ENCODE measurements at places on chromosomes 13 and 19. TPM values are rescaled to one million over a fixed set of nuclear protein-coding genes. Genes with fewer than 3 reads are reported as not detected.

- DNase-seq: no peak
These were observed 18.4 kb downstream of the GNA11 start for GRCh38 chr19:3112375-3113099.

DNA sequence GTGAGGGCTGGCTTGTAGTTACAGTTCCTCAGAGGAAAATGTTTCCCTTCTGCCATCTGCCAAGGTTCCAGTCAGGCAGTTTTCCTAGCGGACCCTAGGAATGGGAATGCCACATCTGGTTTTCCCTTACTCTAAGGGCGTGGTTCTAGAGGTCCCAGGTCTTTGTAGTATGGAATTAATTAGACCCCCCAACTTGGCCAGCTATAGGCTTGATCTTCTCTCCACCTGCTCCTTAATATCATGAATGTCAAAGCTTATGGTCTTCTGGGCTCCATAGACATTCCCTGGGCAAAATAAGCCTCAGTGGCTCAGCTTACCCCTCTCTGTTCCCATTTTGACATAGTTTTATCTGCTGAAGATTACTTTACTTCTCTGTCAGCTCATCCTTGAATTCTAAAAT lies 70.0 kb downstream of the ZNF568 start:
- DNase-seq: no peak

- no peak for DNase-seq
These were observed 9.0 kb upstream of the UFM1 start for GRCh38 chr13:38340624-38341023.

DNA sequence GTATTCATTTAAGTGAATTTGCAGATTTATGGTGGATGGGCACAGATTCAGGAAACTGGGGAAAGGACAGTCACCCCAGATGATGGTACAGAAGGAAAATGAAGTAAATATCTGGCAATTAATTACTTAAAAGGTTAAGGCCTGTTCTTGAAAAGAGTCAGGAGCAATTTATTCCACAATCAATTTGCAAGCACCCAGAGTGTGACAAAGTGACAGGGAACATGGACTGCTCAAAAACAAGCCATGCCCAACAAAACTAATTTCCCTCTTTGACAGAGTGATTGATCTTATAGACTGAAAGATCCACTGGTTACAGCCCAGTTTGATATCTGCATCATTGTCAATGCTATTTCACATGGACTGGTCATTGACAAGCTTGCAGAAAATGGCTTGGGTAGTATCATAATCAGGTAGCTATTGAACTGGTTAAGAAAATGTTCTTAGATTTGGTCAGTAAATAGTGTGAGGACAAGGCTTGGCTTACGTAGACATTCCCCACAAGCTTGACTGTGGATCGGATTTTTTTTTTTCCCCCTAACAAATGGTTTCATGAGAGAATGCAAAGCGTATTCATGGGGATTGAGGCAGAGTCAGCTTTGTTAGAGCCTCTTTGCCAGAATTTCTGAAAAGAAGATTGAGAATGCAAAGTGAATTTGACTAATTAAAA lies 584.6 kb downstream of the GPC6 start:
- no peak for DNase-seq

DNA sequence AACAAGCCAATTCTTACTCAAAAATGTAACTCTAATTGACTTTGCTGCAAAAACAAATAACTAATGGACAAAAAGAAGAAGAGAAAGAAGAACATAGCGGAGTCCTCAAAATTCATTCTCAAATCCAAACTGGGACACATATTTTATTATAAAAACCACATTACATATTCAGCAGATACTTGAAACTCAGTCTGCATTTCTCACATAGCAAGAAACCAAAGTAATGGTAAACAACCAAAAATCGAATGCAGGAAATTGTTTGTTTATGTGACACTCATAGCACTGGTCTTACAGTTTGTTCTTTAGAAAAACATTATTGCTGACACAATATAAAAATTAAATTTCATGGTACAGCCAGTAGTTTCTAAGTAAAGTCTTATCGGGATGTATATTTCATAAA lies 789.8 kb downstream of the SLITRK6 start:
- DNase-seq: no peak

DNA sequence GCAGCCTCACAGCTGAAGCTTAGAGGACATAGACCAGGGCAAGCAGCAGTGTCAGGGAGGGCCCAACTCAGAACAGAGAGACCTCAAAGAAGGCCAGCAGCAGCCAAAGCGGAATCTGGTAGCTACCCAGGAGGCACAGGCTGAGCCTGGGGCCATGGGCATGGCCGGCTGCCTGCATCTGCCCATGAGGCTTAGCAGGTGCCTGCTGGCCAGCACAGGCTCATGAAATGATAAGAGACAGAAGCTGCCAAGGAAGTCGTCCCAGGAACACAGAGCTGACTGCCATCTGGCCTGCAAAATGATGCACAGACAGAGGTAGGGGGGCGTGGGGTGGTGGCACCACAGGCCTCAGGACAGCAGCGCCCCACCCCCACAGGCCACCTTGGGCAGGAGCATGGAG lies 29.2 kb downstream of the TUBA3C start:
- DNase-seq: no peak

- DNase-seq: no peak
These were observed 20.1 kb downstream of the PLEKHF1 start for GRCh38 chr19:29685326-29685725.

GRCh38 chr13:73136776-73137175 lies 78.0 kb downstream of the KLF5 start:
- no peak for DNase-seq

GRCh38 chr19:50851620-50852019 lies 3.1 kb upstream of the KLK3 start:
- DNase-seq: no peak

DNA sequence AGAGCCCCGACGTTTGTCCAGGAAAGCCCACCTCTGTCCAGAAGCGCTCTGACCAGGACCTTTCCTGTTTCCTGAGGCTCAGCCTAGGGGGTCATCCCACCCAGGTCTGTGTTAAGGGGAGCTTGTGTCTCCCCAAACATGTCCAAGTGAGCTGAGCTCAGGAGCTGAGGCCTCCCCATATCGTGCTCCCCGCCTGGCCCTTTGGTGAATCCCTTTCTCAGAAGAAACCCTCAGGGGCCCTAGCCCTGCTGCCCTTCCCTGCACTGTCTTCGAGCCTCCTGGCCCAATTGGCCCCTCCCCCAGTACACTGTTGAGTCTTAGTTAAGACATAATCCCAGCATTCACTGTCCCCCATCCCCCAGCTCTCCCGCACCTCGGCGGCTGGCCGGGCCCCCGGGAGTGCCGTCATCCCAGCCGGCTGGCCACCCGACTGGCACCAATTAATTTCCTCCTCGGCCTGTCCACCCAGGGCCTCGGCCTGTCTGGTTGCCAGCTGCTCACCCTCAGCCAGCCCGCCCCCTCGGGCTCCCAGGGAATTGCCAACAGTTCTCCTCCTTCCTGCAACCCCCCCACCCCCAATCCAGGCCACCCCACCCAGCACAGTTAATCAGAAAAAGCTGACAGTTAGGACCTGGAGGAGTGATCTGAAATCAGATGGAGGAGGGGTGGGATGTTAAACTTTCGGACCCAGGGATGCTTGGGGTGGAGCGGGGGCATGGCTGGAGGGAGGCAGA lies 13.6 kb downstream of the IER2 start:
- DNase-seq: peak; percentile 83

- no peak for DNase-seq
These were observed 308.3 kb downstream of the TBC1D4 start for GRCh38 chr13:75173457-75174356.

DNA sequence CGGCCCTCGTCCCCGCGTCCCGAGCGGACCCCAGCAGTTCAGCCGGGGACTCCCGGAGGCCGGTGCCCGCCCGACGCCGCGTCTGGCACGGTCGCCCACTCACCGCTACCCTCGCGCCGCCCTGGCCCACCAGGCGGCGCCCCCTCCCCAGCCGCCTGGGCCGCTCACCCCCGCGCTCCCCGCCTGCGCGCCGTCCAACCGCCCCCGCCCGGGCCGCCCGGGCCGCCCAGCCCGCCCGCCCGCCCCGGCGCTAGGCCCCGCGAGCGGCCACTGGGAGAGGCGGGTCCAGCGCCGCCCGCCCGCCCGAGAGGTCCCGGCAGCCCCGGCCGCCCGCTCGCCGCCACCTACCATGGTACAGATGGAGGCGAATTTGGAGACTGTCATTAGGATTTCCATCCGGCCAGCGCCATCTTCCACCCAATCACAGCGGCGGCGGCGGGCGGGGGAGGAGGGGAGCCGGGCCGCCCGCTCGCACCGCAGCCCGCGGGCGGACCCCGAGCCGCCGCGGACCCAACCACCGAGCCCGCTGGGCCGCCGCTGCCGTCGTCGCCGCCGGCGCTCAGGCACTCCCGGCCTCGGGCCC lies at the start of gene USP12:
Gene USP12 (minus strand): TSS at position 568 of the 583 bp plus-strand sequence. CDS start 172 bp downstream, at position 396.
- DNase-seq: peak; percentile 34

GRCh38 chr13:98447881-98448641 lies 128.8 kb downstream of the STK24 start:
- DNase-seq: peak; percentile 79

GRCh38 chr13:38350114-38350617 lies 515 bp downstream of the UFM1 start:
- DNase-seq: peak; percentile 57

DNA sequence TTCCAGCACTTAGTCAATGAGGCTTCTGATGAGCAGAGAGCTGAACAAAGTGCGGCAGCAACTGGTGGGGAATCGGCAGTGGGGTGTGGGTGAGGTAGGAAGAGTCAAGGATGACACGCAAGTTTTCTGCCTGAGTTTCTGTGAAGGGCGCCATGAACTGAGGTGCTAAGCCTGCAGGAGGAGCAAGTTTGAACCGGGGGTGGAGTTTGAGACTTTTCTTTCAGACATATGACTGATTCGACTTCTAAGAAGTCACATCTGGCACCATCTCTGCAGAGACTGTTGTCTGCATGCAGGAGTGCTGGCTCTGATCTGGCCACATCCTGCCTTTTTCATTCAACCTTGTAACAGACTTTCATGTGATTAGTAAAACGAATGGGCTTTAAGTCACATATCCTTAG lies 14.8 kb upstream of the GPI start:
- no peak for DNase-seq

- no peak for DNase-seq
These were observed 198.4 kb downstream of the POU4F1 start for GRCh38 chr13:78404846-78405360.

GRCh38 chr13:43965459-43965845 lies 85.7 kb downstream of the LACC1 start:
- DNase-seq: no peak

DNA sequence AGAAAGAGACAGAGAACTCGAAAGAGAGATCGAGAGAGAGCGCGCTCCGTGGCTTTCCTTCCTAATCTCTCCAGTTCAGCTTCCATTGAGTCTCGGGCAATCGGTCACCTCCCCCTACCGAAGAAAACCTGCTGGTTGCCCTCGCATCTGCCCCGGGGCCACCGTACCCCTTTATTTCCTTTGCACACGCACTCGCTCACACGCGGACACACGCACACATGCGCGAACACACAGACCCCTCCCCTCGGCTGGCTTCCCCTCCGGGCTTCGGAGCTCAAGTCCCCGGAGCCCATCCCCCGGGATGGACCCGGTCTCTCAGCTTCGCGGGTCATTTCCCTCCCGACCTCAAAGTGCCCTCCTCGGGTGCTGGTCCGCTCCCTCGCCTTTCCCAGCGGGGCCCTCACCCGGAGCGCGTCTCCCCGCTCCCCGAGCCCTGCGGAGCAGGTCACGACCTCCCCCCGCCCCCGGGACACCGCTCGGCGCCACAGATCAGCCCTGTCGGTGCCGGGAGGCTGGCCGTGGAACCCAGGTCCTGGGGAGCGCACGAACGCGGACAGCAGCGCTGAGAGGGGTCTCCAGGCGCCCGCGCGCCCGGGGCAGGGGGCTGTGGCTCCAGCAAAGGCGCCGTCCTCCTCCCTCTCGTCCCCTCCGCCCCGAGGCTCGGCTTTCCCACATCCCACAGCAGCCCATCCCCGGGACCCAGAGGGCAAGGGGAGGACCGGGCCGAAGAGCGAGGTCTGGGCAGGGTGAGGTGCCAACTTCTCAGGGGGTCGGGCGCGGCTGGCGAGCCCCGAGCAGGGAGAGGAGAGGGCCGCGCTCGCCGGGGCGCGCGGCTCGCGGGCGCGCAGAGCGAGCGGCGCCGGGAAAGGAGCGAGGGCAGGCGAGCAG lies 1.8 kb downstream of the DACH1 start:
- no peak for DNase-seq

GRCh38 chr19:18388100-18388959 lies 2.4 kb downstream of the GDF15 start:
- peak; percentile 67 for DNase-seq

The CEACAM3 gene
- total RNA-seq: not detected

The TMEM91 gene
- not detected for total RNA-seq

The DHDH gene
- 0.45 TPM for total RNA-seq

The ZNF221 gene
- total RNA-seq: 3.0 TPM

The KLK12 gene
- total RNA-seq: not detected

The TPT1 gene
- total RNA-seq: 3,941 TPM

The ICAM5 gene
- 0.66 TPM for total RNA-seq

The GDF15 gene
- 873 TPM for total RNA-seq

The ADGRE3 gene
- not detected for total RNA-seq

The ZNF235 gene
- 4.7 TPM for total RNA-seq

The LRRC4B gene
- total RNA-seq: 6.3 TPM

The AP1M2 gene
- total RNA-seq: not detected

The LILRB1 gene
- not detected for total RNA-seq

The IRGC gene
- total RNA-seq: not detected

Data from SK-MEL-5 (cell line).